Chondrocyte (in vitro differentiated cells): ENCODE measurements at places on chromosomes 12 and 14.
A peak's percentile ranks its signal among the peaks of the same experiment; 100 is the strongest.

- DNase-seq, result no peak
Measured at GRCh38 chr14:71602524-71602923, 329.7 kb upstream of the RGS6 start.

DNA sequence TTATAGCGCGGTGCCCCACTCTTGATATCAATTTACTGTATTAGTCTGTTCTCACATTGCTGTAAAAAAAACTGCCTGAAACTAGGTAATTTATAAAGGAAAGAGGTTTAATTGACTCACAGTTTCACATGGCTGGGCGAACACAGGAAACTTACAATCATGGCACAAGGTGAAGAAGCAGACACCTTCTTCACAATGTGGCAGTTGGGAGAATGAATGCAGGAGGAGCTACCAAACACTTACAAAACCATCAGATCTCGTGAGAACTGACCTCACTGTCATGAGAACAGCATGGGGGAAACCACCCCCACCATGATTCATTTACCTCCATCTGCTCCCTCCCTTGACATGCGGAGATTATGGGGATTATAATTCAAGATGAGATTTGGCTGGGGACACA lies 42.3 kb downstream of the FBXO34 start:
- DNase-seq, result no peak

DNA sequence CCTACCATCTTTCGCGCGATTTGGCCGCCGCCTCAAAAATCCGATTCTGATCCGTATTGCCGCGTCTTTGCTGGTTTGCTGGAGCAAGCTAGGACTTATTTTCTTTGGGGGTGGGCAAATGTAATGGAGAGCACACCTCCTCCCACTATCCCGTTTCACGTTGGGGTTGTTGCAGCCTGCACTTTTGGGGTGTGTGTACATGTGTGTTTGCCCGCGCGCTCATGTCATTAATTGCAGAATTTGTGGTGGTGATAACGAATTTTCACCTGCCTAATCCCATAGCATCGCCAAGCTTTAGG lies 657 bp downstream of the METAP2 start:
- DNase-seq, result no peak

GRCh38 chr12:3680919-3681594 lies 71.9 kb downstream of the CRACR2A start:
- DNase-seq, result no peak

DNA sequence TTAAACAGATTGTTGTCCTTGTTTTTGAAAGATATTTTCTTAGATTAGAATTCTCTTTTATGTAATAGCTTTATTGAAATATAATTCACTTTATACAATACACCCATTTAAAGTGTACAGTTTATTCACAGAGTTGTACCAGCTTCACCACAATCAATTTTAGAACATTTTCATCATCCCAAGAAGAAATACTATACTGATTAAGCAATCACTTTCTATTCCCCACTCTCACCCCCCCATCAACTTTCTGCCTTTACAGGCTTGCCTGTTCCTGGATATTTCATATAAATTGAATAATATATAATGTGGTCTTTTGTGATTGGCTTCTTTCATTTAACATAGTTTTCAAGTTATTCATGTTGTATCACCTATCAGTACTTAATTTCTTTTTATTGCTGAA lies 44.4 kb downstream of the ARHGAP5 start:
- no peak for DNase-seq

GRCh38 chr14:81990312-81990761 lies 456.7 kb upstream of the SEL1L start:
- no peak for DNase-seq

DNA sequence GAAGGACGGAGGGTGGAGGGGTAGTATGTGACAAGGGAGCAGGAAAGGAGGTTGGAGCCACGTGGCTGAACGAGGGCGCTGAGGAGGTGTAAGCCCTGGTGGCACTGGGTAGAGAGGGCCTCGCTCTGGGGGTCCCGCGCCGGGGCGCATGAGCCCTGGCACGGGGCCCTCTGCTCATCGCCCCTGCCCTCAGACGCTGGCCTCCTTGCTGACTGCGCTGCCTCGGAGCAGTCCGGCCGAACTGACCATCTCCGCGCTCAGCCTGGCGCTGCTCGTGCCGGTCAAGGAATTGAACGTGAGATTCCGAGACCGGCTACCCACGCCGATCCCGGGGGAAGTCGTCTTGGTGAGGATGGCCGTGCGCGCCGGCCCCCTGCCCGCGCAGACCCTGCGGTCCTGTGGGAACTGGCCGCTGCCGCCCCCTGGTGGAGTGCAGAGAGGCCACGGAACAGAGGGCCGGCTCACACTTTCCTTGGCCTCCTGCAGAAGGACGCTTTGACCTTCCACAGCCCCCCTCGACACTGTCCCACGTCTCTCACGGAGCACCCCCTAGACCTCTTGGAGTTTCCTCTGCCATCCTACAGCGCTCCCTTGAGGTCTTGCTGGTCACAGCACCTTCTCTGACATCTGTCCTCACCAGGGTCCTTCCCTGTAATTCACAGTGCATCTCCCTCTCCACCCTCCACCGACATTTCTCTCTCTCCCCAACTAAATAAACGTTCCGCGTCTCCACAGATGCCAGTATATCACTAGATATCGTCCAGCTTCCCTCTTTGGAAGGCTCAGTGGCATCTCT lies 10.5 kb downstream of the ARHGEF25 start:
- DNase-seq, result no peak

DNA sequence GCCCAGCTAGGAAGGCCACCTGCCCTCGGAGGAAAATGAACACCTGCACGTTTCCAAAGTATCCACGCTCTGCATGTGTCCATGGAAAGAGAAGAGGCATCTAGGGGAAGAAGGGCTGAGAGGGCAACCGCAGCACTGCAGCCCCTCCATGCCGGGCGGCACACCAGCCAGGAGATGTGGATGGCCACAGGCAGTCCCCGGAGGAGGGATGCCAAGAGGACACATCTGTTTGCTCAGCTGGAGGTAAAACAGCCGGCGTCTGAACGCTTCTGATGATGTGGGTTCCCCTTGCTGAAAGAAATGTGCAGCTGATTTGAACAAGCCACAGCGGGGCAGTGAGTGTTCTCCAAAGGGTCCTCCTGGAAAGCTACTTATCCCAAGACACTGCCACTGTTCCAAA lies 34.0 kb downstream of the CHGA start:
- peak; percentile 75 for DNase-seq

DNA sequence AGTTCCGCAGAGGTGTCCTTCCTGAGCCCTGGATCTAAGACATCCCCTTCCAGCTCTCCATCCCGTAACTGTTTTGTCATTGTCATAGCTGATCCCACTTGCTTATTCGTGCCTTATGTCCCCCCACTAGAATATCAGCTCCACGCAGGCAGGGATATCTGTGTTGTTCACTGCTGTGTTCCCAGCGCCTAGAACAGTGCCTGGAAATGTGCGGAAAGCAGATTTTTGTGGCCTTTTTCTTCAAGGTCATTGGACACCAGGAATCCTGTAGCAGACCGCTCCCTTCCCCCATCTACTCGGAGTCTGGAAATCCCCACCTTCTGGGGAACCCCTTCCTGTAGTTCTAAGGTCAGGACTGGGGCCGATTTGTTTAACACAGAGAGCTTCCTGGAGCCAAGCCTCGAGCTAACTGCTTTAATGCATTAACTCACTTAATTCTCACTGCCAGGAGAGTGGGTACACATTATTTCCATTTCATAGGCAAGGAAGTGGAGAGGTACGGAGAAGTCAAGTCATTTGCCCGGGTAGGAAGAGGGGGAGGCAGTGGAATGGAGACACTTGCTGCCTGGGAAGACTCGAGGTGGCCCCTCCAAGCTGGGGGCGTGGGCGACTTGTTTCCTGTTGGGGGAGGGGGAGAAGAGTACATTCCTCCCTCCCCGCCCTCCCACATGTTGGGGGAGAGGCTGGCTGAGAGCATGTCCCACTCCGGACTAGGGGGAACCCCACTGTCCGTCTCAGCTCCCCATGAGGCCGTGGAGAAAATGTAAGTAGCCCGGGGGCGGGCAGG lies 1.2 kb upstream of the SH2B3 start:
- DNase-seq, result no peak

GRCh38 chr12:113827539-113828114 lies 138.5 kb downstream of the RBM19 start:
- DNase-seq, result no peak

DNA sequence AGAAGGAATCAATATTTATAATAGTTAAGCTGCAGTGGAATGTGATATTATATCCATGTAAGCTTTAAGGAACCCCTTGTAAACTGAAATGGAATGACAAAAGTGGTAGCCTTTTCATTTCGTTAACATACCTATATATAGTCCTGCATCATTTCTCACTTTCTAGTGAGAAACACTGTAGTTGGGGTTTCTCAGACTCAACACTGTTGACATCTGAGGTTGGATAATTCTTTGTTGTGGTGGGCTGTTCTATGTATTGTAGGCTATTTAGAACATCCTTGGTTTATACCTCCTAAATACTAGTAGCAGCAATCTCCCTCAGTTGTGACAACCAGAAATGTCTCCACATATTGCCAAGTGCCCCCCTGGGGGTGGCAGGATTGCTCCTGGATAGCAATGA lies 79.1 kb downstream of the RAD52 start:
- no peak for DNase-seq

GRCh38 chr14:47917344-47917954 lies 242.0 kb upstream of the MDGA2 start:
- DNase-seq, result no peak

- no peak for DNase-seq
Measured at GRCh38 chr12:89092297-89092696, 260.0 kb downstream of the DUSP6 start.

GRCh38 chr12:41684997-41685396 lies 459.7 kb downstream of the GXYLT1 start:
- DNase-seq, result no peak

DNA sequence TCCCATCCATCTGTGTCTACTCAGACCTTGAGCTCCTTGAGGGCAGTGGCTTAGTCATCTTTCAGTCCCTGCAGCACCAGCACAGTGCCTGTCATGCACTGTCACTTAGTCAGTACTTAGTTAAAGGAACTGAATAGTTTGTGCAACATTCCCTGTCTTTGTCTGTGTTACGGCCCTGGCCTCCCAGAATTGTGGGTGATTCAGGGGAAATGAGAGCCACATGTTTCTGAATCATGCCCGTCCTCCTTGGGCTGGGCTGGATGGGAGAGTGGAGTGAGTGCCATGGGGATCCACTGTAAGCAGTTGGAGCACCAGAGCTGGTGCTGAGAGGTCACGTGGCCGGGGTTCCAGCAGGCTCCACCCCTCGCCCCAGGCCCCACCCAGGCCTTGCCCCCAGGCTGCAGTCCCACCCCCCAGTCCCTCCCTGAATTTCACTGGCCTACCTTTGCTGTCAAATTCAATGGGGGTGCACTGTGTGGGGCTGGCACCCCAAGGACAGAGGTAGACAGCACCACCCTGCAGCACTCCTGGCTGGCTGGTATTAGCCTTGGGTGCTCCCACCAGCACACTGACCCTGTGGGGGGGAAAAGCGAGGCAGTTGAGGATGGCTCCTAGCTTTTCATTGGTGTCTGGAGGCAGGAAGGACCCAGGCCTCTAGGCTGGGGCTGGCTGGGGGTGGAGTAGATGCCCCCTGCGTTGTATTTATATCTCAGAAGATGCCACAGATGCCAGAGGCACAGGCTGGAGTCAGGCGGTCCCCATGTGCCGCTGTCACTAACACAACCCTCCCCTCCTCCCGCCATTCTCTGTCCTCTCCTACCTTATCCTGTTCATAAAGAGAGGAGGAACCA lies 7.5 kb downstream of the ITGA5 start:
- no peak for DNase-seq

DNA sequence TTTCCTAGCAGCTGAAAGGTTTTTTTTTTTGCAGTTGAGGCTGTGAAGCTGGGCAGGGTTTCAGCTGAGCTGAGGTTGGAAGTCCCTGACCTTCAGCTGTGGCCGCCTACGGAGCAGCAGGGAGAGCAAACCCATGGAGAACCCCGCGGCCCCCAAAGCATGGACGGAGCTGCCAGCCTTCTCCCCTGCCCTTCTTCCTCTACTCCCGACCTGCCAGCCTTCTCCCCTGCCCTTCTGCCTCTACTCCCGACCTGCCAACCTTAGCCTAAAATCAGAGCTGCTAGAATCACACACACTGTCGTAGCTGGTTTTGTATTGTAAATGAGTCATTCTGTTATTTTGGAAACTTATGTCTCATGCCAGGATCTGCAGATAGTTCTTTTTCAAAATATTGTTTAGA lies 74.6 kb downstream of the PPP2R5C start:
- DNase-seq, result no peak

DNA sequence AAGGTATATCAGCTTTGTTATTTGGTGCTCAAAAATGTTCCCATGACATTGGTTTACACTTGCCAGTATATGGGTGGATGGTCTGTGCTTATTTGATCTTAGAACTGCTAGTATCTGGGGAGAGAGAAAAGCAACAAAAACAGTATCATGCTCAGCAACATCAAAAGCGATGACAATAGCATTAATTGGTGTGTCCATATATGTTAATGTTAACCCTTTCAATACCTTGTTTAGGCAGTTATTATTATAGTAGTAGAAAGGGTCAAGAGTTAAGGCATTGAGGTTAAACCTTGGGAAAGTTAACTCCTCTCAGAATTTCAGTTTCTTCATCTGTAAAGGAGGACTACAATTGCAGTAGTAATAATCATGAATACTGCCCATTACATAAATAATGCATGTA lies 37.4 kb upstream of the SLC38A2 start:
- DNase-seq, result no peak

DNA sequence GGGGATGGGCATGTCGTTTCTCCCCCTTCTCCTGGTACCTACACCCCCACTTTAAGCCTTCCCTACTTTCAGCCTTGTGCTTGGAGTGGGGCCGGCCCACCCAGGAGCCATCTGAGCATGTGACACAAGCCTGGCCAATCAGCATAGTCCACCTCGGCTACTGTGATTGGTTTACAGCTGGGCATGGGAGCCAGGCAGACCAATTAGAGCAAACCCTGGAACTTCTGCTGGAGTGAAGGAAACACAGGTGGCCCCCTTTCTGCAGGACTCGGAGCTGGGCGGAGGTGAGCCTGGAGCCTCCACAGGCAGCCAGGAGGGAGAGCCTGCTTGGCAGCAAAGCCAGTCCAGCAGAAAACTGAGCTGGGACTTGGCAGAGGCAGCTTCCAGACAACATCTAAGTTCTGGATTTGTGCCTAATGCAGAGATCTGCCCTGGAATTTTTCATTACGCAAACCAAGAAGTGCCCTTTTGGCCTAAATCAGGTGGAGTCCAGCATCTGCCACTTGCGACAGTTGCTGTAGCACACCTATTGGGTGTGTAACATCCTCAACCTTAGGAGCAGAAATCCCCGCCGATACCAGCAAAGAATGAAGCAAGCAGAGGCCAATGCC lies 59.5 kb downstream of the SCARB1 start:
- DNase-seq, result no peak

DNA sequence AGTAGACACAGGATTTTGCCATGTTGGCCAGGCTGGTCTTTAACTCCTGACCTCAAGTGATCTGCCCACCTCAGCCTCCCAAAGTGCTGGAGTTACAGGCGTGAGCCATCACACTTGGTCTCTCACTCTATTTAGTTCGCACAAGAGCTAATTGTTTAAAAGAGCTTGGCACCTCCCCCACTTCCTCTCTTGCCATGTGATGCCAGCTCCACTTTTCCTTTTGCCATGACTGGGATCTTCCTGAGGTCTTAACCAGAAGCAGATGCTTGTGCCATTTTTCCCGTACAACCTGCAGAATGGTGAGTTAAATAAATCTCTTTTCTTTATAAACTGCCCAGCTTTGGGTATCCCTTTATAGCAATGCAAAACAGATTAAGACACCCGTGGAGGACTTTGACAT lies 200.1 kb upstream of the FRMD6 start:
- DNase-seq, result no peak

- DNase-seq, result no peak
Measured at GRCh38 chr14:90820958-90821357, 4.7 kb upstream of the TTC7B start.
